ENCODE measurements at places on chromosomes 7 and 10.

DNA sequence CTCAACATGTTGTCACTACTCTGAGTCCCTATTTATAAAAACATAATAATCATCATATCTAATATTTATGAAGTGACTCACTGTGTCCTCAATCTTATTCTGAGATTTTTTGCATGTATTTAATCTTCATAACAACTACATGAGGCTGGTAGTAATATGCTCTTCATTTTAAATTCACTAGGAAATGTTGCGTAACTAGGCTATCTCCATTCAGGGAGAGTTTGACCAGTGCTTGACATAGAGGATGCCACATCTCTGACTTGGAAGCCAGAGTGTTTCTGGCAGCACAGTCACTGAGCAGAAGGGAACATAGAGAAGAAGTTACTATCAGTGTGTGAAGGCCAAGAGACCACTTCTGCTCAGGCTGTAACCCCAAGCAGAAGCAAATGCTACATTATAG lies 88.9 kb downstream of the FAM13C start:
- no peak for DNase-seq

- DNase-seq, result no peak
Observed at GRCh38 chr10:100773646-100774045, 28.3 kb downstream of the PAX2 start.

DNA sequence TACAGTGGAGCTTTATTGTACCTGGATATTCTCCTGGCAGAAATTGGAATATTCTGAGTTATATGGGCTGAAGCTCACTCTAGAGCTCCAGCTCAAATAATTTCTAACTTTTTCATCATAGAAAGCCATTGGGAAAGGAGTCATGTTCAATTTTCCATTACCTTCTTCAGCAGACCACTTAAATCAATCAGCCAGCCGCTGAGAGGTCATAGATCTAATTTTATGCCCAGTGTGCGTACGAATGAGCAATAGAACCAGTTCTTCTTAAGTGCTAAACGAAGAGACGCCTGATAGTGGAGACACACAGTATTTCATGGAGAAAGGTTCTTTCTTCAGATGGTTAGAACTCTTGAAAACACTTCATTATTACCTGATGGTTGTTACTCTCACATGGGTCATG lies 35.0 kb upstream of the DNAJB12 start:
- no peak for DNase-seq

- DNase-seq, result no peak
Observed at GRCh38 chr7:97078023-97078969, 39.2 kb upstream of the SDHAF3 start.

GRCh38 chr7:36391436-36392198 lies 2.0 kb downstream of the ANLN start:
- DNase-seq, result no peak

DNA sequence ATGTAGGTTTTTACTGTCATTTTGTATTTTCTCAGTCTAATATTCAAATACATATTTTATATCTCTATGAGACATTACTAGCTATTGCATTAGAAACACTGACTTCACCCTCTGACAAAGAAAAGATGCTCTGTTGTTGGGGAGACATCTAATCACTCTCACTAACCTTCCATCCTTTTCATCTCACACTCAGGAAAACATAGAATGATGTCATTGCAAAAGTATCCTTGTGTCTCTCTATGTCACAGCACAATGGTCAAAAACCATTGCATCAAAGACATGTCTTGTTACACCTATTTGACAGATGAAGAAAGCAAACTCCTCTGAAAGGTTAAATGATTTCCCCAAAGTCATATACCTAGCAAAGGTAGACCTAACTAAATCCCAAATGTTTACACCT lies 231.3 kb upstream of the PTN start:
- no peak for DNase-seq

- no peak for DNase-seq
Observed at GRCh38 chr10:105742184-105742583, 1101.1 kb downstream of the SORCS3 start.

DNA sequence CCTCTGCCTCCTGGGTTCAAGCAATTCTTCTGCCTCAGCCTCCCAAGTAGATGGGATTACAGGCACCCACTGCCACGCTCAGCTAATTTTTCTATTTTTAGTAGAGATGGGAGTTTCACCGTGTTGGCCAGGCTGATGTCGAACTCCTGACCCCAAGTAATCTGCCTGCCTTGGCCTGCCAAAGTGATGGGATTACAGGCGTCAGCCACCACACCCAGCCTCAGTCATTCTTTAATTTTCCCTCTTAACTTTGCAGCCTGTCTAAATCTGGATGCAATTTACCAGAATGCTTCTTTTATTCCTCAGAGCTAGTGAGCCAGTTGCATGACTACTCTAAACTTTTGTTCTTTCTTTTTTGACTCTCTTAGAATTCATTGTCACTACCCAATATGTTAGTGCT lies 90.5 kb upstream of the CSTF2T start:
- no peak for DNase-seq

DNA sequence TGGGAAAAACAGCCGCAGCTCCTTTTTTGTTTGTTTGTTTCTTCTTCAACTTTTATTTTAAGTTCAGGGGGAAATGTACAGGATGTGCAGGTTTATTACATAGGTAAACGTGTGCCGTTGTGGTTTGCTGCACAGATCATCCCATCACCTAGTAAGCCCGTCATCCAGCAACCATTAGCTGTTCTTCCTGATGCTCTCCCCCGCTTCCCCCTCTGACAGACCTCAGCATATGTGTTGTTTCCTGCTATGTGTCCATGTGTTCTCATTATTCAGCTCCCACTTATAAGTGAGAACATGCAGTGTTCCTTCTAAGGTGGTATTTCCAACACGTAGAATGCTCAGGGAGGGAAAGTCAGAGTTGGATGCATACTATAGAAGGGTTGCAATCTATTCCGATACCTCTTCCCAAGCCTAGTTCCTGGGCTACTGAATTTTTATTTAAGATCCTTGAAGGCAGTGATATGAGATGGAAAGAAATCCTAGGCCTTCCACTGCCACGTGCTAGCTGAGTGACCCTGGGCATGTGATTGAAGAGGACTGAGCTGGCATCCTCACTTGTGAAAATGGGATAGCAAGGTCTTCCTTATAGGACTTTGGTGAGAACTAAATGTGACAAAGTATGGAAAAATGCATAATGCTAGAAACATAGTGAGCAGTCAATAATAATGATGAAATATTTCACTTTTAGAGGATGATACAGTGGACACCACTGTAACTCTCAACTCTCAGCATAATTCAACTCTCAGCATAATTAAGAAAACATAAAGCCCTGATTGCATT lies 278.5 kb downstream of the REEP3 start:
- DNase-seq, result no peak

DNA sequence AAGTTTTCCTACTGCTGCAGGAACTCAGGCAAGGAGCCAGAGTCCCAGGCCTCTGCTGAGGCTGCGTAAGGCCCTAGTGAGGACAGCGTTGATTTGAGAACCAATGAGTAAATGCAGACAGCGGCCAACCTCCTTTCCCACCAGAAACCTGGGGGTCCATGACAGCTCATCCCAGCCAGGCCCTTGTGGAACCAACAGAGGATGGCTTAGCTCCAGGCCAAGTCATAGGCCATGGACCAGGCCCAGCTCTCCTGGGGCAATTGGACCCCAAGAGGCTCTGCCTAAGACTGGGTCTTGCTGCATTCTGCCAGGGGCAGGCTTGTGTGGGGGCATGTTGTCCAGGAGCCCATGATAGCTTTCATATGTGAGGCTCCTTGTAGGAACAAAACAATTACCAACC lies 65.4 kb upstream of the PPP1R3C start:
- no peak for DNase-seq

- no peak for DNase-seq
Observed at GRCh38 chr10:97090035-97090434, 95.7 kb downstream of the SLIT1 start.

DNA sequence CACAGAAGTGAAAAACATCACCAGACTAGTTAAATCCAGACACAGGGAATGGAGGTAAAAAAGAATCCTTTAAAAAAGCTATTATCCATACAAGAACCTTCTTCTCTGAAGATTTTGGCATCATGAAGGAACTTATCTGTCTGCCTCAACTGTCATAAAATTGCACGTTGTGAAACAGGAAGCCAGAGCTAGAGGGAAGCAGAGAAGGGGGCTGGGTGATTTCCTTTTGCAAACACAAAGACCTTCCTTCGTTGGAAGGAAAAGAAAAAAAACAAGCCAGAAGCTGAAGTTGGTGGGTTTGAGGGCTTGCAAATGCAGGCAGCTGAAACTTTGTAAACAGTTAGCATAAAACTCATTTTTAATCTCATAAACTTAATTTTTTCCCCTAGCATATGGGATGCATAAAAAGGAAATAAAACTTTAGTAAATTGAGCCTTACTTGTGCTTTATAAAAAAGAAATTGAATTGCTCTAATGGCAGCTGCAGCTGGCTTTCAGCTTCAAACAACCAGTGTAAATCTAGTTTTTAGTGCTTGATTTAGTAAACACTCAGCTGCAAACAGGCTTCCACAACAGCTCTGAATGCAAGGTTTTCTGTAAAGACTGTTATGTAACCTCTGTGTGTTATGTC lies 101.6 kb downstream of the OTUD1 start:
- no peak for DNase-seq

GRCh38 chr10:62354916-62355315 lies 19.3 kb upstream of the ZNF365 start:
- DNase-seq, result no peak

- DNase-seq, result peak; percentile 23
Observed at GRCh38 chr7:87152897-87153641, 816 bp downstream of the DMTF1 start.
